ENCODE measurements at places on chromosomes 6 and 20.
A peak's percentile ranks its signal among the peaks of the same experiment; 100 is the strongest.

GRCh38 chr6:167826230-167826895 is 348 bp upstream of the AFDN start:
- DNase-seq, result peak; percentile 70

DNA sequence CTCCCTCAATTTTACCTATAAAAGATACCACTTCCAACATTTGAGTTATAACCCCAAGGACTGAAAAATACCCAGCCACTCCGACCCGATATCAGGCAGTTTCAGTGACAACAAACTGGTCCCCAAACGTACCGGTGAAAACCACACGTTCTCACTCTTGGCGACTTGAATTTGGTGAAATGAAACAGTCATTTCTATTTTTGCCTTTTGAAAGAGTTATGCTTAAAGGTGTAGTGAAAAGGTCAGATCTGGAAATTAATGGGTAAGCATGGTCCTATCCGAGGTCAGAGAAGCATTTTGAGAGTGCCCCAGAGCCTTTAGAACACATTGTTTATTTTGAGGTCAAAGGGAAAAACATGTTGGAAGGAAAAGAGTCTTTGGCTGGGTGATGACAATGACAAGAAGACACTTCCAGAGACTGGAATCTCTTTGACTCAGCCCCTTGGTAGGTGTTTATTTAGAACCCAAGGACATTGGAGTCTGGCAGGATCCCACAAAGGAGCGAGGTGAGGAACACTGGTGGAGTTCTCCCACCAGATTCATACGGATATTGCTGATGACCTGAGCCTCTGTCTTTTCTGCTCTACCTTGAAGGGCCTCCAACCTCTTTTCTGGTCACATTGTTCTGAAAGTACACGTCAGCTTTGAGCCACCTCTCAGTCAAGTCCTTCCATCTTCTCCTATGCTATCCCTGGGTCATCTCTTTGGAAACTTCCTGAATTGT is 235.0 kb downstream of the GMPR start:
- DNase-seq, result peak; percentile 75

DNA sequence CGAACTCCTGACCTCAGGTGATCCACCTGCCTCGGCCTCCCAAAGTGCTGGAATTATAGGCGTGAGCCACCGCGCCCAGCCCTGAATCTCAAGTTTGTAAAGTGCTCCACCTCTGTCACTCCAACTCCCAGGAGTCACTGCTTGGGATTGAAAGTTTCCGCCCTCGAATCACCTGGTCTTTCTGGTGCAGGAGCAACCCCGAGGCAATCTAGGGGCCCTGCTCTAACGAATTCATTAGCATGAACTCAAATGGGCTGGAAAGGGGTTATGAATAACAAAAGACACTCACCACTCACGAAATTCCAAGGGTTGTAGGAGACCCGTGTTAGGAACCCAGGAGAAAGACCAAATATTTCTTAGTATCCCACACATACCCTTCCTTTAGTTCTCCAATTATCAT is 26.1 kb downstream of the RBCK1 start:
- no peak for DNase-seq

DNA sequence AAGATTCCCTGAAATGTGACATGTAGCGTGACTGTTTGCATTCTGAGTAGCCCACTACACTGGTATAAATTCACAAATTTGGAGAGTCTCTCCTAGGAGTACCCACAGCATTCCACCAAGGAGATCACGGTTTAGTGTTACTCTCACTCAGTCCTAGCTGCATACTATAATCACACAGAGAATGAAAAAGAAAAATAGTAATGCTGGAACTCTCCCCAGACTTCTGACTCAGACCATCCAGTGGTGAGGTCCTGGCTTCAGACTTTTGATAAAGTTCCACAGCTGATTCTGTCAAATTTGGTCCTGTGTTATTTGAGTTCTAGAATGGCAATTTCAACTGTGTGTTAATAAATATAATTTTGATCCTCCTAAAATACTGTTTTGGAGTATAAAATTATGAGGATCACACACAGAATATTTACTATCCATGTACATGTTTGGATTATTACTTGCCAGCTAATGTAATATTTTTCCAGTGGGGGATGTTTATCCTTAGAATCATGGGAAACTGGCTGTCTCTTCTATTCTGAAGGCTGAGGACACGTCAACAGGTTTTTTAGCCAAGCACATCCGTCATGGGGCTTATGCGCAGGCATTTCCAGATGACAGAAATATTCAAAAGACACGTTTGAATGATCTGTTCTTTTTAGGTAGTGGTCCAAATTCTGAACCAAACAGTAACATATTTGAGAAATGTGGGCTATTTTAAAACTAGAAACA is 5.1 kb upstream of the KIAA0408 start:
- DNase-seq, result no peak

DNA sequence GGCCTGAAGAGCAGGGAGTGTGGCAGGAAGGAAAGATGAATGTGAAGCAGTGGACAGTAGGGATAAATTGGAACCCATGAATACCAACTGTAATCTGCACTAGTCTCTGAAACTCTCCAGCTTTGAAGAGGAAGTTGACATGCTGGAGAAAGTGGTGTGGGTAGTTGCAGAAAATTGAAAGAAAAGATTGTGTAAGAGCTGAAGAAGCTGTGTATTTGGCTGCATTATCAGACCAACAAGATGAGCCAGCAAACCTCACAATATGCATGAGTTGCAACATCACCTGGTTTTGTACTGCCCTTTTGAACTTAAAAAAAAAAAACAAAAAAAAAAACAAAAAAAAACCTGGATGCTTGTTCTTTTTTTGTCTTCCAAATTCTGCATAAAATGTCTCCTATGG is 921.9 kb upstream of the EYS start:
- DNase-seq, result no peak
